Fibroblast of upper back skin (primary cell): ENCODE measurements at places on chromosomes 6 and 20.
A peak's percentile ranks its signal among the peaks of the same experiment; 100 is the strongest.

DNA sequence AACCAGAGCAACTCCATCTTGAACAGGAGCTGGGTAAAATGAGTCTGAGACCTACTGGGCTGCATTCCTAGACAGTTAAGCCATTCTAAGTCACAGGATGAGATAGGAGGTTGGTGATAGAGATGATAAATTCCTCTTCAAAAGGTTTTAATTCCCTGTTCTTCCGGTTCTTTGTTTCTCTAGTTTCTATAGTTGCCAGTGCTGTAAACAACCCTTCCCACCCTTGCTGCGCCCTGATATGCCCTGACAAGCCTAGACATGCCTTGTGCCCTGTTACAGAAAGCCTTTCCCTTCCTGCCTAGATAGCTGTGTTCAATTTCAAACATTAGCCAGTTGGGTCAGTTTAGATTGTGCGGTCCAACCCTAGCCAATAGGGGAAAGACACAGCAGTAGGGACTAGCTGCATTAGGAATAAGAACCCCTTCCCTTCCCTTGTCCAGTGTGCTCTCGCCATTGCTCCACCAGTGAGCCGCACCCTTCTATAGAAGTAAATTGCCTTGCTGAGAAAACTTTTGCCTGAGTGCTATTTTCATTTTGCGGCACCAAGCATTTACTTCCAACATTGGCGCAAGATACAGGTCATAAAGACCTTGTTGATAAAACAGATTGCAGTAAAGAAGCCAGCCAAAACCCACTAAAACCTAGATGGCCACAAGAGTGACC, 52.5 kb upstream of the CCN2 start:
- no peak for DNase-seq

DNA sequence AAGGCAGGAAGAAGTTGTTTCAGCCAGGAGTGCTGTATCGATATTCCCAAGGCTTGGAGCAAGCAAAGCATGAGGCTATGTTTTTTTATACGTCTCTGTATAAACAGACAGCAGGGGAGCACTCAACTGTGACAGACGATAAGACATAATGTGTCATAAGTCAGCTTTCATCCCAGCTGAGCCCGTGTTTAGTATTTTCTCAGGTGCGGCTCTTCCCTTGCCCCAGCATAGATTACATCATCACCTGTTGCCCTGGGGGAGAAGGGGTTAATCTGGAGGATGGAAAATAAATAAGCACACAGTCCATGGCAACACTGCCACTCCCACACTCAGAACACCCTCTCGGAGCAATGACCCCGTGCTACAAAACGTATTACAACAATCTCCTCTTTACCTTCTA, 22.1 kb upstream of the KCNK5 start:
- no peak for DNase-seq

DNA sequence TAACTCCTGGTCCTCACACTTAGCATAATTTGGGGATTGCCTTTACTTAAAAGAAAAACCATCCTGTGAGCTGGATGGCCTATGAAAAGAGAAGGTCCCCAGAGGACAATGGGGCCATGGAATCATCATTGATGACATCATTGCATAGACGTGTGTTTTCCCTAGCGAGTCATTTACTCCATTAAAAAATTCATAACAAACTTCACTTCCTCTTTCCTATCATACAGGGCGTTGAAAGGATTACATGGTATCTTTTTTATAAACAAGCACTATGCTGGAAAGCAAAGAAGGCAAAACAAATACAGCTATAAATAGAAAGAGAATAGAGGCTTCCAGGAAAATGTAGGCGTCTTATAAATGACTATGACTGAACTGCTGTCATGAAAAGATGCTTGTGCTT, 11.3 kb upstream of the COL12A1 start:
- DNase-seq, result peak; percentile 68

DNA sequence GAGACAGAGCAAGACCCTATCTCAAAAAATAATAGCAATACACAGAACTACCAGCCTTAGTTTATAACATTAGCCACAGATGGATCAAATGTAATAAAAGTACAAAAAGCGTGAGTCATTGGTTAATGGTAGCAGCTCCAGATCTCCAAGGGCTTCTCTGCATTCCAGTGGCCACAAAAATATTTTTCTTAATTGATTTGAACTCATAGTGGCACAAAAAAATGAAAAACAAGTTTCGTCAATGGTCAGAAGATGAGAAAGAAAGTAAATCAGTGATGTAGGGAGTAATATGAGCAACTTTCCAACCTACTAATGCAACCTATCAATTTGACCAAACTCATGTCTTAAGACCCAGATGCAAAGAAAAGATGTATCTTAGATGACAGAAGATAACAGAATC, 79.6 kb downstream of the CEP57L1 start:
- DNase-seq, result peak; percentile 78

GRCh38 chr6:39367700-39368099, 45.2 kb upstream of the KCNK16 start:
- DNase-seq, result no peak

- DNase-seq, result peak; percentile 54
Observed at GRCh38 chr6:118743746-118744145, 92.4 kb upstream of the CEP85L start.

GRCh38 chr20:13790708-13791107, 5.9 kb downstream of the NDUFAF5 start:
- no peak for DNase-seq

DNA sequence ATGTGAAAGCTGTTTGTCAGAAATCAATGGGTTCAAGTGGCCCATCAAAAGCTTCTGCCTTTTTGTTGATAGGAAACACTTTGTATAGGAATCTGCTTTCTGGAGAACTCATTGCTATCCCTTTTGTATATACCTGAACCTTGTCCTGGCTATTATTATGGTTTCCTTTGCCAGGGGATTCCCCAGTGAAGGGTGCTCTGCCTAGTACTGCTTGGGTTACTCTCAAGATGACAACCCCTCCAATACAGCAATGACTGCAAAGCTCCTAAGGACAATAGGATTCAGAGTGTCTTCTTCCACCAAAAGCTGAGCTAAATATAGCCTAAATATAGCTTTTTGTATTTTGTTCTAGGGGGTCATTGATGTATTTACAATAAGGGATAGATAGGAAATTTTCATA, 54.0 kb upstream of the PTPRK start:
- DNase-seq, result no peak

- DNase-seq, result no peak
Observed at GRCh38 chr20:21230220-21230619, 72.9 kb upstream of the XRN2 start.

GRCh38 chr6:4394786-4395185, 259.4 kb upstream of the ECI2 start:
- no peak for DNase-seq

- DNase-seq, result peak; percentile 77
Observed at GRCh38 chr6:17938901-17939300, 48.5 kb downstream of the KIF13A start.

- peak; percentile 81 for DNase-seq
Observed at GRCh38 chr6:16130932-16131387, 2.1 kb downstream of the MYLIP start.

DNA sequence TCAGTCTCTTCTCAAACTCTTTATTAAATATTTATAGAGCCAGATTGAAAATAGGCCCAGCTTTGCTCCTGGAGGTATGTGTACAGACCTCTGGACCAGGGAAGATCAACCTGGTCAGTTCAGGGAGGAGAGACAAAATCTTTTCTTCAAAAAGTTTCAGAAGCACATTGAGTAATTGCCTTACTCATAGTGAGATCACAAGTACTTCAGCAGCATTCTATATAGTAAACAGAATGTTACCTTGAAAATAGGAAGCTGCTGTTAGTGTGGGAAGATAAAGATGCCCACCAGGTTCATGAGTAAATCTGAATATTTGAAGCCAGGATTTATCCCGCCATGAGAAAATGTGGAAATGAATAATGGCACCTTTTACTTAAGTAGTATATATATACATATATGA, 665.9 kb upstream of the CITED2 start:
- no peak for DNase-seq

- peak; percentile 70 for DNase-seq
Observed at GRCh38 chr6:1436334-1437306, 47.2 kb downstream of the FOXF2 start.

DNA sequence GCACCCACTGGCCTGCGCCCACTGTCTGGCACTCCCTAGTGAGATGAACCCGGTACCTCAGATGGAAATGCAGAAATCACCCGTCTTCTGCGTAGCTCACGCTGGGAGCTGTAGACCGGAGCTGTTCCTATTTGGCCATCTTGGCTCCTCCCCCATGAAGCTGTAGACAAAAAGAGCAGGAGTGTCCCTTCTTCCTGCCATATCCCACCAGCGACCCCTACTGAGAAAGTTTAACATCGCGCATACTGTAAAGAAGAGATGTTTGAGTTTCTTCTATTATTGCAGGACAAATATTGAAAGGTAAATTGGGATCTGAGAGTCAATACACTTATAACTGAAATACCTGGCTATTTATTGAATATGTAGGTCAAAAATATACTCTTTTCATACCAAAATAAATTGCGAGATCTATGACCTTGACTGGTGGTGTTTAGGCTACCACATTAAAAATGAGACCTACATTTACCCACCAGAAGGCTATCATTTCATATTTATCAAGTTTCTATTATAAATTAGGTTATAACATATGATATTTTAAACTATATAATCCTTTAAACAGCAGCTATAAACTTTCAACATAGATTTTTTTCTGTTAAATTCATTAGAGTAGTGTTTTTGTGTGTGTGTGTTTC, 586.3 kb downstream of the HTR1B start:
- peak; percentile 45 for DNase-seq

GRCh38 chr6:12132351-12133222, 120.5 kb downstream of the HIVEP1 start:
- no peak for DNase-seq
